ENCODE measurements at places on chromosomes 12 and 14.

GRCh38 chr12:2902272-2902880 is 11.7 kb downstream of the TULP3 start:
- DNase-seq: no peak

GRCh38 chr14:53458368-53458814 is 305.3 kb upstream of the DDHD1 start:
- no peak for DNase-seq

- no peak for DNase-seq
Observed at GRCh38 chr14:64394423-64394822, 6.3 kb downstream of the MTHFD1 start.

DNA sequence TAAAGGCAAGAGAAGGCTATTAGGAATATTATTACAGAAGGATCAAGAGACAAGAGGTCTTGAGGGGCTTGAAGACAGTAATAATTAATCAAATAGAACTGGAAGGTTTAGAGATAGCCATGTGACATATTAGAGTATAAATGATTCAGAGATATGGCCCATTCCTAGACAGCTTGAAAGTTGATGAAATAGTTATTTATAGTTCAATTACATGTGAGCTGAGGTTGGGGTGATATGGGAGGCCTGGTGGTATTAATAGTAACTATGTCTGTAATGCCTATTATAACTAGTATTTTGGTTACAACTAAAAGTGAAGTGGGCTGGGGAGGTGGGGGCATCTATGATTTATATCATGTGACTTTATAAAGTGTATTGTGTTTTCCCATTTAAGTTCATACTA is 14.1 kb upstream of the MIS18BP1 start:
- DNase-seq: no peak

DNA sequence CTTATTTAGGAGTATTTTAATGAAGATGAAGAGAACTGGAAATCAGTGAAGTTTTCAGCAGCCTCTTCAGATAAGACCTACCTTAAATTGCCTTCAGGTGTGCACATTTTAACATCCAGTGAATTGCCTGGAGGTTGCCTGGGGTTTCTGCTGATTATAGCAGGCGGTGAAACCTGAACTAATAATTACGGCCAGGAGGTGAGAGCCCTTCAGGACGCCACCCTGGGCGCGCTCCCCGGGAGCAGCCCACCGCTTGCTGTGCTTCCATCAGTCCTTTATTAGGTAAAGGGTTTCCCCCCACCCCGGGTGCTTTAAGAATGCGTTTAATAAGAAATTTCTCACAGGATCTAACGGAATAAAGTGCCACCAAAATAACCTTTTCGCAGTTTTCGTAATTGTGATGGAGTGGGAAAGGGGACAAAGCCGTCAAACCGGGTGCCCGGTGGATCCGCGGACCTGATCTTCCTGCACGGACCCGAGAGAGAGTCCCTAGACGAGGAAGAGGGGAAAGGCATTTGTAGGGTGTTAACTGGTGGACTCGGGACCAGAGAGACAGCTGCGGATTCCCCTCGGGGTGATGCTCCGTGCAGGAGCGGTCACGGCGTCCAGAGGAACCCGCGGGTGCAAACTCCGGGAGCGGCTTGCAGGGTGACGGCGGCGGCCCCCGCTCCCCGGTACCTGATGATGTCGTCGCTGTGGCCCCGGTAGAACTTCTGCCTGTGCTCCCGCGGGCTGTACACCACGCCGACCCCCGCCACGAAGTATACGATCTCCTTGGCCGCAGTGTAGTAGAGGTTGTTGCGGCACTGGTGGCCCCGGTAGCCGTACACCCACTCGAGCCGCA is 902 bp downstream of the EML5 start:
- DNase-seq: no peak

Data from progenitor cell of endocrine pancreas (in vitro differentiated cells).